ENCODE measurements at places on chromosomes 11 and 22.

DNA sequence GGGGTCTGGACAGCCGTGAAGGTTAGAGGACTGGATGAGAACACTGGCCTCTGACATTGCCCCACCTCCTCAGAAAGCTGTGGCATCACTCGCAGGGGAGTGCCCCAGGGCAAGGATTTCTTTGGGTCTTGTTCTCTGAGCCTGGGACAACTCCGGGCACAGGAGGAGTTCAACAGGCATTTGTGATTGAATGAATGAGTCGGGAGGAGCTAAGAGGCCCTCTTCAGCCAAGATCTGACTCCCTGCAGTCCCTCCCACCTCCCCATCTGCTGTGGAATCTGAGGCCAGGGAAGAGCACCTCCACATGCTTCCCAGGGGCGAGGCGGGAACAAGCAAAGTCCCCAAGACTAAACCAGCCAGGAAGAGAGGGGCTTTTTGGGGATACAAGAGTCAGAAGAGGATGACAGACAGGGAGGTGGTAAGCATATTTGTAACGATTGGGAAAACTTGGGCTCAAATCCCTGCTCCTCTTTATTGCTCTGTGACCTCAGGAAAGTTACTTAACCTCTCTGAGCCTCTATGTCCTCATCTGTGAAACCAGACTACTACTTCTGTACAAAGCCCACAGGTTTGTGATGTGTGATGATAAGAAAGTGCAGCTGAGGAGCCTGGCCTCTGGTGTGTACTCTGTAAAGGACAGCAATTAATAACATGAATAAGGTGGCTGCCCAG lies 6.4 kb downstream of the TP53I11 start:
- no peak for DNase-seq

DNA sequence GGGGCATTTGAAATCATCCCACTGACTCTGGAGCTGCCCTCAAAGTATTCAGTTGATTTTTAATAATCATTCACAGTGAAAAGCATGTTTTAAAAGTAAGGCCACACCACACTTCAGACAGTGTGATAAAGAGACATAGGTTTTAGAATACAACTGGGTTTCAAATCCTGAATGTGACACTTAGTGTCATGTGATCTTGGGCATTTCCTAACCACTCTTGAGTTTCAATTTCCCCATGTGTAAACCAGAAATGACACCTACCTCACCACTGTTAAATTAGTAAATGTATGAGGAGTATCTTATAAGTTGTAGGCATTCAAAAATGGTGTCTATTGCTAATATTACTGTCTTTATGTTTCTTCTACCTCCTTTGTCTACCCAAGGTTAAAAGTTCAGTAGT lies 5.4 kb downstream of the TMEM123 start:
- peak; percentile 80 for DNase-seq

DNA sequence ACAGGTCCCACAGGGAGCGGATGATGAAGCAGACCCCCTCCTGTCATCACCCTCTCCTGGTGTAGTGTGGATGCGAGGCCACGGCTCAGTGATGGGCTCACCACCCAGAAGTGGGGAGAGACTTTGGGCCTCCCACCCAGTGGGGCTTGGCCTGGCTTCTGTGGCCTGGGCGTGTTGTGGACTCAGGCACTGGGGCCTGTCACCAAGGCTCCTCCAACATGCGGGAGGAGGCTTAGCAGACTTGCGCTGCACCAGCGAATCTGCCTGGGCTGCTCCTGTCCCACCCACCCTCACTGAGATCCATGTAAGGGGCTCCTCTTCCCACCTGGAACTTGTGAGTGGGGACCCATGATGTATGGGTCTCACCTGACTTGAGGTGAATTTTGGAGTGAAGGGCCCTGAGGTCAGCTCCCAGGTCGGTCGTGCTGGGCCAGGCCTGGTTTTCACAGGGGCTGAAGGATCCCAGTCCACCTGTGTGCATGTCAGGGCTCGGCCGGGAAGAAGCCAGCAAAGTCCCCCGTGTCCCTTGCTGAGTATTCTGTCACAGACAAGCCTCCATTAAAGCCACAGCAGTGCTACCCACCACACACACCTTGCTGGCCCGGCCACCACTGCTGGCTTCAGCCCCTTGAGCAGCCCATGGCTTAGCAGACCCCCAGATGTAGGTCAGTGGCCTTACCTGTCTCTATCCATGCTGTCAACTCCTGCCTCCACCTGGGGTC lies 4.2 kb downstream of the THAP7 start:
- no peak for DNase-seq

DNA sequence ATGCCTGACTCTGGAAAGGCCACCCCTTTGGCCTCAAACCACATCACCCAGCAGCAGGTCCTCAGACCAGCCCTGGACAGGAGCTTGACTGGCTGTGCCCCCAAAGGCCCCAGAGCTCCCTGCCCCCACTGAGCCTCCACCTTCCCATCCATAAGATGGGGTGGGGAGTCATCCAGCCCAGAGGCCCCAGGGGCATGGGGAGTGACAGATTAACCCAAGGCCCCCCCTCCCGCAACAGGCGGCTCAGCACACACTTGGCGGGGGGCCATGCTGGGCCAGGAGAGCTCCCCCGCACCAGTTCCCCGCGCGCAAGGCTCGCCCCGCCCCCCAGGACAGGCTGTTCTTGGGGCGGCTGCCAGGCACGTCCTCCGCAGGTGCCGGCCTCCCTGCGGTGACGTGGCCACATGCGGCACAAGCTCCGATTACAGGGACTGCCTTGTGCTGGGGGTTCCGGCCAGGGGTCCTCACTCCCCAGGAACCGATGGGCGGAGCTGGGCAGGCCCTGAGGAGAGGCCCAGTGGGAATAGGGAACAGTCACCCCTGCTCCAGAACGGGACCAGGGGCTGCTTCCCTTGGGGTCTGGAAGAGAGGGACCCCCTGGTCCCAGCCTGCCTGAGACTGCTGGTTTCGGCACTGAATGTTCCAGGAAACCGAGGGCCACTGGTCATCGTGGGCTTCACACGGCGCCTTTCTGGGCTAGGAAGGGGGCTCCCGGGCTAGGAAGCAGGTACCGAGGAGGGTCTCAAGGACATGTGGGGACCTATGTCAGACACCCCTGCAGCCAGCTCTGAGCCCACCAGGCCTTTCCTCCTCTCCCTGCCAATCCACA lies 5.1 kb upstream of the CDKN1C start:
- no peak for DNase-seq
